ENCODE measurements at places on chromosomes 1 and 21.

- DNase-seq, result peak; percentile 76
Measured at GRCh38 chr1:35605867-35606182, 32.7 kb downstream of the TFAP2E start.

DNA sequence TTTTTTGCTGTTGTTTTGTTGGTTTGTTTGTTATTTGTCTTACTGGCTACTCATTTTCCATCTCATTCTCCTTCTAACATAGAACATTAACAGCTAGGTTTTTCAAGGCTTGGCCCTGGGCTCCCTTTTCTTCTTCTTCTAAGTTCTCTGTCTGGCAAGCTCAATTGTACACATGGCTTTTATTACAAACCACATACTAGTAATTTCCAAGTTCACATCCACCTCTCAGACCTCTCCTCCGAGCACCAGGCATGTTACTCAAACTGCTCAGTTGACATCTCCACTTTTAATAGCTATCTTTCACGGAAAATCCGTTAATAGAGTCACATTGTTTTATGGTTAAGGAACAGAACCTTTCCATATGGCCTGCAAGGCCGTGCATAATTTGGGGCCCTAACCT, 736.9 kb upstream of the ADAMTS5 start:
- no peak for DNase-seq

DNA sequence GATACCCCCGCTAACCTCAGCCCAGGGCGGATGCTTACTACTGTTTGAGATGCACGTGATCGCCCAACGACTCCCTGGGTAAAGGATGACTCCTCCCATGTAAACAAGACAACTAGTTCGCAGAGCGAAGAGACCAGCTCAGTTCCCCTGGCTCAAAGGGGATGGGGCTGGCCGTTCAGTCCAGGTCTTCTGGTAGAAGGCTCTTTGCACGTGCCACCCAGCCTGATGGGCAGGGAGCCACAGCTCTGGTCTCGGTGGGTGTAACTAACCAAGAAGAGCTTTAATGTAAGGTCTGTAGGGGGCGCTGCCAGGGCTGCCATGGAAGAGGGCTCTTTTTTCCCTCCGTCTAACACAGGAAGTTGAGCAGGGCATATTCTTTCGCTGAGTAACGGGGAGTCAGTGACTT, 49.4 kb upstream of the PARP1 start:
- DNase-seq, result no peak

GRCh38 chr1:118918230-118918939, 69.8 kb downstream of the TBX15 start:
- no peak for DNase-seq

DNA sequence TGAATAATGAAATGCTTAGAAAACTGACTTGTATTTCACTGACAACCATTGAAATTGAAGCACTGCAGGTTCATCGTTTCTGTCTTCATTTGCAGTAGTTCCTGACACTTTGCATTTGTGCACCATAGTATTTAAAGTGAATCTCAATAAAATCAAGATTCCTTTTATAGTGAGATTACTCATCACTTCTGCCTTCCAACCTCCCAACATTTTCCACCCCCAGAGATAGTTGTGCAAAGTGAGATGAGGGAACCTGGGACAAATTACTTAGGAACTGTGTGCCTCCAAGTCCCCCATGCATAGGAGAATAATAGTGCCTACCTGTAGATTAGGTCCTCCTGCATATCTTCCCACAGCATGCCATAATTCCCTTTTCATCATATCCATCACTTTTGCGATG, 114.9 kb upstream of the DPT start:
- DNase-seq, result no peak

GRCh38 chr1:87993051-87993450, 664.4 kb downstream of the LMO4 start:
- no peak for DNase-seq

GRCh38 chr1:147815503-147815902, 55.1 kb upstream of the GJA5 start:
- no peak for DNase-seq

GRCh38 chr1:112628516-112628915, 8.9 kb downstream of the CAPZA1 start:
- DNase-seq, result no peak

DNA sequence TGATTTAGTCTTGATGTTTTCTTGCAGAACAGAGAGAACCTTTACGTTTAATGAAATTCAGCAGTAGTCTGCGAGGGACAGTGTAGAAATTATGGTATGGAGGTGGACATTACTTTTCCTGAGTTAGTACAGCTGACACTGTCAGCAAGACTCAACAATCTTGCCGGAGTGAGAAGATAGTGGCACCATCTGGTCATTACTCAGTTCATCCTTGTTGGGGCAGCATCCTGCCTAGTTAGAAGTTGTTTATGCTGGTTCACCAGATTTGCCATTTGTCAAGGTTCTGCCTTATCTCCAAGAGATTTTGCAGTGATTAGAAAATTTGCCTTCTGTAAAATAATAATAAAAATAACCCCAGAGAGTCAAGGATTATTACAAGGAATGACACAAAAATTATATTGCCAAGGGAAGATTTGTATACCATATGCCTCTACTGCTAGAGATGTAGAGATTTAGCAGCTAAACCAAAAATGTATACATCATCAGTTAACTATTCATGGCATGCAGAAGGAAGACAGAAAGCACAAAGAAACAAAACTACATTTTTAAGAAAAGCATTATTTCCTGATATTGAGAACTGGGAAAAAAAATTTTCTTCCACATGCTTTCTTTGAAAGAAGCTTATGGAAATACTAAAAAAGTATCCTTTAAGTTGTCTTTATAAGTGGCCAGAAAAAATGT, 1967.4 kb downstream of the NCAM2 start:
- DNase-seq, result no peak

GRCh38 chr1:44576456-44577150, 97.7 kb downstream of the TMEM53 start:
- peak; percentile 5 for DNase-seq

All from fibroblast of lung (primary cell).